ENCODE measurements at places on chromosomes 6 and 20. TPM values are rescaled to one million over a fixed set of nuclear protein-coding genes. Genes with fewer than 3 reads are reported as not detected.

GRCh38 chr6:164507206-164507940 is 802.0 kb downstream of the C6orf118 start:
- H3K4me1 ChIP-seq, result no peaks in the 10 kb centered on the region
- no peak for DNase-seq
- no peaks in the 10 kb centered on the region for H3K36me3 ChIP-seq

DNA sequence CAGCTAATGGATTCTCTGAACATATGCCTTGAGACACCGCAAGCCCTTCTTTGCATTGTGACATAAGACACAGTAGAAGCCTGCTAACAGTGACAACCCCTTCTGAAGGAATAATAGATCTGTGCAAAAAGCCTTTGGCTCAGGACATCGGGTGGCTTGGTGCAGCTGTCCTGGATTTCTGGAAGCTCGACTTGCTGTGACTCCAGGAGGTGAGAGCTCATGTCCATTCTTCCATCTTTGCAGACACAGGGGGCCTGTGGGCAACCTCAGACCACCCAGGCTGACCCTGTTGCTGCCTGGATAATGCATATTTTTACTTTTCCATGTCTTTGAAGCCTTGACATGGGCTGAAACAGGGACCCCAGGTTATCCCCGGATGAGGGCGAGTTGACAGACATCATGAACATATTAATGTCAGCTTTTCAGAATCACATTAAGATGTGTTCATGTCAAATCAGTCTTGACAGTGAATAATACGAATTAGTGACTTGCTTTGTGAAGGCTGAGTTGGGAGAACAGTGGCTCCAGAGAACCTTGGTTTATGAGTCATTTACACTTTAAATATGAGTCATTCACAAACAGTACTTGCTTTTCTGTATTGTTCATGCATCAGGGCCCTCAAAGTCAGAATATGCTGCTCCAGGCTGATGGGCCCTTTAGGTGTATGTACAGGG is 66.8 kb upstream of the IYD start:
- H3K36me3 ChIP-seq, result no peaks in the 10 kb centered on the region
- H3K27me3 ChIP-seq, result no peaks in the 10 kb centered on the region
- no peak overlapping the region for H3K4me3 ChIP-seq
- DNase-seq, result no peak
- no peak overlapping the region for H3K27ac ChIP-seq

- peaks cover 27% of the 10 kb centered on the region for H3K4me1 ChIP-seq
- no peak overlapping the region for H3K4me3 ChIP-seq
- no peaks in the 10 kb centered on the region for H3K36me3 ChIP-seq
- no peak overlapping the region for H3K27ac ChIP-seq
Measured at GRCh38 chr6:24356310-24356973, 1.4 kb downstream of the DCDC2 start.

SGK2 gene
- 5.4 TPM for total RNA-seq

SEMG1 gene
- total RNA-seq, result not detected

DNA sequence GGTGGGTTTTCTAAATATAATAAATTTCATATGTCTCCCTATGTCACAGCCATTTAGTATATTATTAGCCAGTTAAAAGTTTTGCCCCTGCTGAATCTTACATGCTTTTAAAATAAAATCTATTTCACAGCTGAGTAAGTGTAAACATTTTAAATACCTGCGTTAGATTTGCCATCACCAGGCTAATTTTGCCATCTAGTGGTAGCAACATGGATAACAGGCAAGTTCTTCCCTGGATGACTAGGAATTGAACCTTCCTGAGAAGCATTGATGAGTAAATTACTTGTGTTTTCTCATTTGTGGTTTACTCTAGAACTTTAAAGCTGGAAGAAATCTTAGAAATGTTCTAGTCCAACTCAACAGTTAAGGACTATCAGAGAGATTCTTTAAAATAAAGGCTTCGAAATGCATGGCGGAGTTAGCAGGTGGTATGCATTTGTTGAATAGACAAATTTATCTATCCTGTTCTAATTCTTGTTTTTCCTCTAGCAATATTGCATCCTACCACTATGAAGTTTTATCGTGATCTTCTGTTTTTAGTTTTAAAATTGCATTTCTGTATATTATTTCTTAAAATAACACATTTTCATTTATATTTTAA is 2.6 kb downstream of the PRSS35 start:
- peaks cover 12% of the 10 kb centered on the region for H3K4me1 ChIP-seq
- no peaks in the 10 kb centered on the region for H3K27me3 ChIP-seq
- no peaks in the 10 kb centered on the region for H3K36me3 ChIP-seq
- H3K27ac ChIP-seq, result no peak overlapping the region

GRCh38 chr20:7189231-7189630 is 421.7 kb downstream of the BMP2 start:
- no peak overlapping the region for H3K27ac ChIP-seq
- no peak overlapping the region for H3K4me3 ChIP-seq
- no peak for DNase-seq
- no peaks in the 10 kb centered on the region for H3K36me3 ChIP-seq
